Stimulated activated CD4-positive, alpha-beta T cell treated with anti-CD3 and anti-CD28 coated beads, Interleukin-4, amount 100 ng/mL, for 1 hour (primary cell): ENCODE measurements at places on chromosomes 2 and 18.

DNA sequence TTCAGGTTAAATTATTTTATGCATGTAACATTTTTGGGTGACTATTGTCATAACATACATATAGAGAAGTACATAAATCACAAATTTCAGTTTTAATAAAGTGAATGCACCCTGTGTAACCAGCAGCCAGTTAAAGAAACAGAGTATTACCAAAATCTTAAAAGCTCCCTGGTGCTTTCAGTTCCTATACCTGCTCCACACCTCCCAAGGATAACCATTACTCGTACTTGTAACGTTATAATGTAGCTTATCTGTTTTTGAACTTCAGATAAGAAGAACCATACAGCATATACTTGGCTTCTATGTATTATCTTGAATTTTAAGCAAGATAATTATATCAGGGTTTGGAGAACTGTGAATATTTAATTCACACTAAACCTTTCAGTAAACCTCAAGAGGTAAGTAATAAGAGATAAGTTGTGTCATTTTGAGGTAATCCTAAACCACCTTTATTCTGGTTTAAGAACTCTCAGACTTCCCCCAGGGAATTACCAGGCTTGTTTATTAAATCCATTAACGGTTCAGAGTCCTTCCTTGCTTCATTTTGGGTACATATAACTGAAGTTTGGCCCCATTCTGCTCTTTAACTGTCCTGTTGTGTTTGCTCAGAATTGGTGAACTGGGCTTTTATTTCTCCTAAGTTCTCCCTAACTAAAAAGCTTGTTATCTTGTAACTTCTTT is 58.6 kb downstream of the LCLAT1 start:
- no peak for DNase-seq

DNA sequence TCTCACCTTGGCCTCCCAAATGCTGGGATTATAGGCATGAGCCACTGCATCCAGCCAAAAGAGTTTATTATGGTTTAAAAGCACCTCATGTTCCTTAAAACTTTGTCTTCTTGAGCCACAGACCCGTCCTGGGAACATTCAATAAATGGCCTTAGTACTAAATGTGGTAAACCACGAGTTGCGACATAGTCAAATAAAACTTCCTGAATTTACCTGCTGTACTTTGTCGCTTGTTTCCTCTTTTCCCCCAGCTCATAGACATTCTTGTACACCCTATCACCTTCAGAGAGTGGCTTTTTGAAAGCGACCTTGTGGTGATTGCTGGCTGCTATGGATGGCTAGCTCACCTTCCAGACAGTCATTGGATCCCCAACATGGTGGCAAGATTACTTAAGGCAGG is 310.4 kb downstream of the LRRTM1 start:
- no peak for DNase-seq

DNA sequence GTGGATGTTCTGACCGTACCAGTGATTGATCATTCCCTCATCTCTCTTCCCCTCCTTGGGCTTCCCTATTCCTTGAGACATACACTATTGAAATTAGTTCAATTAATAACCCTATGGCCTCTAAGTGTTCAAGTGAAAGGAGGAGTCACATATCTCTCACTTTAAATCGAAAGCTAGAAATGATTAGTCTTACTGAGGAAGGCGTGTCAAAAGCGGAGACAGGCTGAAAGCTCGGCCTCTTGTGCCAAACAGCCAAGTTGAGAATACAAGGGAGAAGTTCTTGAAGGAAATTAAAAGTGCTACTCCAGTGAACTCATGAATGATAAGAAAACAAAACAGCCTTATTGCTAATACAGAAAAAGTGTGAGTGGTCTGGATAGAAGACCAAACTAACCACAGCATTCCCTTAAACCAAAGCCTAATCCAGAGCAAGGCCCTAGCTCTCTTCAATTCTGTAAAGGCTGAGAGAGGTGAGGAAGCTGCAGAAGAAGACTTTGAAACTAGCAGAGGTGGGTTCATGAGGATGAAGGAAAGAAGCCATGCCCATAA is 144.4 kb upstream of the LYPD6 start:
- DNase-seq: no peak

- DNase-seq: no peak
Measured at GRCh38 chr2:24877646-24878045, 42.4 kb downstream of the ADCY3 start.

GRCh38 chr2:212141499-212141898 is 397.1 kb downstream of the ERBB4 start:
- DNase-seq: no peak

- DNase-seq: peak; percentile 10
Measured at GRCh38 chr18:8754995-8755960, 49.9 kb downstream of the MTCL1 start.

DNA sequence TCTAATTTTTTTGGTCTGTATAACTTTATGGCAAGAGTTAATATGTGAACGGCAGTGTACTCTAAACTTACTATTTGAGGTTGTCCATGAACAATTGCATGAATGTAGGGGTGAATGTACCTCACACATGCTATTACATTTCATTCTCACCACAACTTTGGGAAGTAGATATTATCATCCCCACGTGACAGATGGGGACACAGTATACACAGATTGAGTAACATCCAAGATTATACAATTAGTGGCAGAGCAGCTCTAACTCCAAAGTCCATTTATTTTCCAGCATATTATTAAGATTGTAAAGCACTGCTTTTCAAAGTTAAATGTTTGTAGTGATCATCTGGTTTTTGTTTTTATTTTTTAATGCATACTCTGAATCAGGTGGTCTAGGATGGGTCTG is 622.1 kb upstream of the ZEB2 start:
- no peak for DNase-seq

DNA sequence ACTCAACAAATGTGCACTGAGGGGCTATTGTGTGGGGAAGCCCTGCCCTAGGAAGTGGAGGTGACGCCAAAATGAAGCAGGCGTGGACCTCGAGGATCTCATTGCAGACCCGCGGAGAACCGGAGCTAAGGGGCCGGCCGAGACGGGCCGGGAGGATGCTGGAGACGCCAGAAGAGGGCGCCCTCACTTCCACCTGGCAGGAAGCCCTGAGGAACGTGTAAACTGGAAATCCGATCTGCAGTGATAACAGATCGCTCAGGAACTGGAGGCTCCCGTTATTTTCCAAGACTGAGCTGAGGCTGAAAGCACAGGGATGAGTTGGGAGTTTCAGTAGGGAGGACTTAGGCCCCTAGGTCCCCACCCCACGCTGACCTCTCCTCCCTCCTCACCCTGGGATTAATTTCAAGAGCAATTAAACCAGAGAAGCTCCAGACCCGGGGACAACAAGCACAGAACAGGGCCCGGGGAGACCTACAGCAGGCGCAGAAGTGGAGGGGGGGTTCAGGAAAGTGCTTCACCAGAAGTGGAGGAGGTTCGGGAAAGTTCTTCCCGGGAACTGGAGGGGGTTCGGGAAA is 7.7 kb upstream of the COL6A3 start:
- DNase-seq: peak; percentile 84

DNA sequence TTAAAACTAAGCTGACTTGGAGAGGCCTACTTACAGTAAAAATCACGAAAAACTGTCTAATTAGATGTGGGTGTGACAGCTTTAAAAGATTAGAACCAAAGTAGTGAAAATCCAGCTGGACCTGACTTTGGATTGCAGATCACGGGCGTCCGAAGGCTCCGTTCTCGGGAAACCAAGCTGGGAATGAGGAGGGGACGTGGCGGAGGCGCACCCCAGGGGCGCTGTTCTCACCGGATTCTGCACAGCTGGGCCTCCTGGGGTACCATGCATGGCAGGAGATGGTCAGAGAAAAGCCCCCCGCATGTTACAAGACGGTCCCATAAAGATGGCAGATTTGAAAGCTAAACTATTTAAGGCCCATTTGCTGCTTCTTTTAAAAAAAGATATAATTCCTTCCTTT is 5.0 kb upstream of the OTOS start:
- no peak for DNase-seq

DNA sequence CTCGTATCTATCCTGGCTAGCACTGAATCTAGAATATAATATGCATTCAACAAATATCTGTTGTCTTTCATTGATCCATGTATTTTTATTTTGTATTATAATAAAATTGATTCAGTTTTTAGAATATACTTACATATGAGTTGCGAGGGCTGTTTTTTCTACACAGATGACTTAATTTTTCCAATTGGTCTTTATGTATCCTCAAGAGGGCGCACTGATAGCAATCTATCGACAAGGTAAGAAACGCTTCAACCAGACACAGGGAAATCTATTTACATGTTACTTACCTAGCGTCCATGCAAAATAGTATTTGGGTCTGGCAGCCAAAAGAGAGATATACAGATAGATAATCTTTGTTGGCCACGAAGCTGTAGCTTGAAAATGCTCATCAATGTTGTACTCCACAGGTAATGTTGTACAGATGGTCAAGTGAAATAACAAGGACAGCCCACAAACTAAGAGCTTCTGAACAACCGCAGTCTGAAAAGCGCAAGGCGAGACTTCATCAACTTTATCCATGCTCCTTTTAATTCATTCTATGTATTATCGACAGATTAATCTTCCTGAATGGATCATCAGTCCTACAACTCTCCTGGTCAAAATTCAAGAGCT is 35.5 kb upstream of the KIDINS220 start:
- no peak for DNase-seq

DNA sequence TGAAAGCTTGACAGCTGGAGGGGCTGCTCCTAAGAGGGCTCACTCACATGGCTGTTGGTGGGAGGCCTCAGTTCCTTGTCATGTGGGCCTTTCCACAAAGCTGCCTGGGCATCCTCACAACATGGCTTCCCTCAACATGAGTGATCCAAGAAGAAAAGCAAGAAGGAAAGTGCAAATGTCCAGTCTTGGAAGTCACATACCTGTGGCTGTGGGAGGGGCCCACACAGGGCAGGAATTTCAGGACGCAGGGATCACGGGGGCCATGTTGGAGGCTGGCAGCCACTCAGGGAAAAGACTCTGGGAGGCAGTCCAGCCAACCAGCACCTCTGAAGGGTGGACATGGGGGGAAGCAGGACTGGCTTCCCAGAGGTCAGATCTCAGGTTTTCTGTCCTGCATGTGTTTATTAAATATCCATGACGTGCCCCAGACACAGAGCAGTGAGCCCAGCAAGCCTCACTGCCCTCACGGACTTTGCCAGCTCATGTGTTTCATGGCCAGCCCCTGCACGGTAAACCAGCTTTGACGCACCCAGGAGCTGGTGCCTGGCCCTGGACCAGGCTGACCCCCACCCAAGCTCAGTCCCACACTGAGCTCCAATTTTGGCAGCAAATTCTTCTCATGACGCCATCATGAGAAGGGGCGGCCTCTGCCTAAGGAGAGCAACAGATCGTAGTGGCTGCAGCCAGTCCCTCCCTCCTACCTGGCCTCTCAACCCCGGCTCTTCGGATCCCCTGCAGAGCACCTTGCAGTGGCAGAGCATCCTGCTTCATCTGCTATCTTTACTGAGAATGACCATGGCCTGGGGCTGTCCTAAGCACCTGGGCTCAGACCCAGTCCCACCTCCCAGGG is 34.7 kb upstream of the GPR17 start:
- DNase-seq: no peak

DNA sequence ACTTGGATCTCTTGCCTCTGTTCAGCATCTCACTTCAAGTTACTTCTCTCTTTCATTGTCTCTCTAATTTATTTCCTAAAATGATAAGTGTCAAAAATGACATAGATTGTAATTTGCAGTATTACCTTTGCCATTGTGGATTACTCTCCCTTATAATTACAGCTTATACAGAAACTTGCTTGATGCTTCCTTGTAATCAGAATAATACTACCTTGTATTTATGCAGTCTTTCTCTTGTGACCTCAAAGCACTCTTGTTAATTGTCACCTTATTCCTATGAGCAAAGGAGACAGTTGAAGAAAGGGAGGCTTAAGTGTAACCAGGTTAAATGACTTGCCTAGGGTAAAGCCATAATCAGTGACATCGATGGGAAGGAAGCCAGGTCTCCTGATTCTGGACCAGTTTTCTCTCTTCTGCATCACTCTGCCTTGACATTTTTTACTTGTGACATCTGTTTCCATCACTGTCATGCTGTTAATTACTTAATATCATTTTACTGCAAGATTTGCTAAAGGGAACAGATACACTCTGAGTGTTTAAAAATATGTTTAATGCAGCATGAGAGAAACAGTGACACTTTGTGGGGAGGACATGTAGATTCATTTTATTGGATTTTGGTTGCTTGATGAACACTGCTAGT is 388.6 kb downstream of the PARD3B start:
- DNase-seq: no peak

- no peak for DNase-seq
Measured at GRCh38 chr2:114294741-114295140, 147.7 kb upstream of the DPP10 start.

GRCh38 chr2:232473467-232473890 is 14.2 kb downstream of the ECEL1 start:
- DNase-seq: no peak

GRCh38 chr2:41967476-41968181 is 80.2 kb upstream of the PKDCC start:
- DNase-seq: no peak

GRCh38 chr2:120863146-120863545 is 127.5 kb downstream of the GLI2 start:
- no peak for DNase-seq

GRCh38 chr2:129797489-129798300 is 181.8 kb upstream of the RAB6C start:
- no peak for DNase-seq

DNA sequence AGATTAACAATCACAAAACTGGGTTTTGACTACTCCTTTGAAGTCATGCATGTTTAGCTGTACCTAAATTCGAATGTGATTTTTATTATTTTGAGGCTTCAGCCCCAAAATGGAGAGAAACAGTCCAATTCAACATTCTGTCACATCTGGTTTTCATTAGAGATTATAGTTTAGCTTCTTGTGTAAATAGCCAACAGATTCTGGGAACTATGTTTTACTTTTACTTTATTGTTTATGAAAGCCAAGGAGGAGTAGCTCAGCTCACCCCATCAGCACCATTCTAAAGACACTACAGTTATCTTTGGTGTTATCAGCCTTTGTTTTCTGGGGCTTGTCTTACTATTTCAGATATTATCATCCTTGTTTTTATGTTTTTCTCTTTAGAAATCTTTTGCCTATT is 465.0 kb upstream of the CWC22 start:
- no peak for DNase-seq

DNA sequence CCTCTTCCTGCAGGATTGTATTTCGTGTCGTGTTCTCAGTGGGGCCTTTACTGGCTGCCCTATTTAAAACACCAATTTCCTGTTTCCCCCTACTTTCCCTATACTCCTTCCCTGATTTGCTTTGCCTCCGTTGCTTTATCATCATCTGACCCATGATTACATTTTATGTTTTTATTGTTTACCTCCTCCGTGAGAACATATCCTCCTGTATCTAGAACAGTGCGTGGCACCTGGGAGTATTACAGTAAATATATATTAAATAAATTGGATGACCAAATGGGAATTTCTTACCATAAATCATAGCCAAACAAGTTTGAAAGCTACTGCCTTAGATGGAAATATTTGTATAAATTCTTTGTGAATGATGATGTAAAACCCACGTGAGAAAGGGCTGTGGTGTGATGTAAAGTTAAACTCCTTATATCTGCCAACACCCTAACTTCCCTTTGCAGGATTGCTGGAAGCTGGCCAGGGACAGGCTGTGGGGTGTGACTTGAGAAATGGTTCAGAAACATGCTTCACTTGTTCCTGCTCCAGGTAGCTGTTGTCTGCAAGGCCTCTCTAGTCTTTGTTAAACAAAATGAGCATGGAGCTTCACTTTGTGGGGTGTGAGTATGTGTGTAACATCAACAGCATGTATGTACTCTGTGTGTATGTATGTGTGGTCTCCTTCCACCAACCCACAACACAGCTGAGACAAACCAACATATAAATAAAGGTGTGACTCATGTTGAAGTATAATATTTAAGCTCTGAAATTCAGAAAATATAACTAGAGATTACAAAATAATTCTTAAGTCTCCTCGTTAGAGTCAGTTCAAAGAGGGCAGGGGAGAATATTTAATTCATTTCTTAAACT is 40.3 kb downstream of the LHCGR start:
- no peak for DNase-seq
